ENCODE measurements at places on chromosomes 1 and 21.

DNA sequence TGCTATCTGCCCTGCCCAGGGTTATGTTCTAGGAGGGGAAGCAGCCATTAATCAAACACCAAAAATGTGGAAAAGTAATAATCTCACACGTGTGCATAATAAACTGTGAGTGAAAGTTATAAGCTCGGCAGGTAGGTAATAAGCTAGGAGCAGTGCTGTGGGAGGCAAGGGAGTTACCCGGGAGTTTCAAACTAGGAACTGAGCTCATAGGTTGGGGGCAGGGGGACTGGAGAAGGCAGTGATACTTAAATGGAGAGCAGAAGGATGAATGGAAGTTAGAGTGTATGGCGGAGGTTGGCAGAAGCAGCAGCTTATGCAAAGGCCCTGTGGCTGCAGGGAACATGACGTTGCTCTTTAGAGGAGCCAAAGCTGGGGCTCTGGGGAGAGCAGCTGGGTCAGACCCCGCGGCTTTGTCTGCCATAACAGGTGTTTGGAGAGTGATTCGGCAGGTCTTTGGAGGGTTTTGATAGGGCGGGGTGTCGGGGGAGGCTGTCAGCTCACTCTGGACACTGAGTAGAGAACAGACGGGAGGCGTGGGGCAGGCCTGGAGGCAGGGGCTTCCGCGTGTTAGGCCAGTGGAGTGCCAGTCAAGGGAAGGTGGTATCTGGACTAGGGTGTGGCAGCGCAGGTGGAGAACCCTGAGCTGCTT is 20.0 kb downstream of the PTPRF start:
- no peak for DNase-seq

DNA sequence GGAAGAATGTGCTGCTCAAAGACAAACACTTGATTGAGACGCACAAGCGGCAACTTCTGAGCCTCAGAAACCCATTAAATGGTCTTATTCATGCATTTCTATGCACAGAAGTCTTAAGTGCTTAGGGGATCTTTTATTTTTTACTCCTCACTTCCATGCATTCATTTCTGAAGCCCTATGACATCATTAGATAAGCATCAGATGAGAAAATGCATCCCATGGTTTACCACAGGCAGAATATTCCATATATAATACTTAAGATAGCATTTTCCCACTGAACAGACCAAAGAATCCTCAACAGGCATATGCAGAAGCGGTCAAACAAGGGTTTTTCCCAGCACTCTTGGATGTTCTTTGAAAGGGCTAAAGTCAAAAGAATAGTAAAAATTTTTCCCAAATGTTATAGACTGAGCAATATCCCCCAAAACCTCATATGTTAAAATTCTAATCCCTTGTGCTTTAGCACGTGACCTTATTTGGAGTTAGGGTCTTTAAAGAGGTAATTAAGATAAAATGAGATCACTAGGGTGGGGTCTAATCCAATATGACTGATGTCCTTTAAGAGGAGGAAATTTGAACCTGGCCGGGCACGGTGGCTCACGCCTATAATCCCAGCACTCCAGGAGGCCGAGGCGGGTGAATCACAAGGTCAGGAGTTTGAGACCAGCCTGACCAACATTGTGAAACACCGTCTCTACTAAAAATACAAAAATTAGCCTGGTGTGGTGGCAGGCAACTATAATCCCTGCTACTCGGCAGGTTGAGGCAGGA is 22.6 kb upstream of the FAM89A start:
- no peak for DNase-seq

DNA sequence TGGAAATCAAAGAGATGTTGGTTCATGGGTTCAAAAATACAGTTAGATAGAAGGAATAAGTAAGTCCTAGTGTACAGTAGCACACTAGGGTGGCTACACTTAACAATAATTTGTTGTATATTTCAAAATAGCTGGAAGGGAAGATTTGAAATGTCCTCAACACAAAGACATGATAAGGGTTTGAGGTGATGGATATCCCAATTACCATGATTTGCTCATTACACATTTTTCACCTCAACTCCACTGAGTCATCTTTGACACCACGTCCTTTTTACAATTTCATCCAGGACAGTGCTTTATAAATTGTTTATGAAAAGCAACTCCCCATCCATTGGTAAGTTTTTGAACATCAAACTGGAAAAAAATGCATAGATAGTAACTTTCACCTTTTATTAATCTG is 208.3 kb downstream of the ZC3H11B start:
- DNase-seq, result no peak

DNA sequence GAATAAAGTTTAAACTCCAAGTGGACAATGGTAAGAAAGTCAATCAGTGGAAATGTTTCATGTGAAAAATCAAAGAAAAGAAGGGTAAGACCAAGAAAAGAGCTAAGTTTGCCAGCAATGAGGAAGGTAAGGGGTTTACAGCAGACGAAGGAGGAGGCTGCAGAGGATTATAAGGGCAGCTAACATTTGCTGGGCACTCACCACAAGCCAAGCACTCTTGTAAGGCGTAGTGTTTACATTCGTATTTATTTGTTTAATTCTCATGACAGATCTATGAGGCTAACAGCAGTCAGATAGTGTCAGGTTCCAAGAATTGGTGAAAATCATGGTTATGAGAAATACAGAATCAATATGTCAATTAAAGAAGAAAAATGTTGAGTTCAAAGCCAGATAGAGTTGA is 75.2 kb upstream of the NGF start:
- no peak for DNase-seq

Data from BE2C (cell line).